Stimulated activated CD4-positive, alpha-beta T cell treated with anti-CD3 and anti-CD28 coated beads, Interleukin-4, amount 100 ng/mL, for 24 hours (primary cell): ENCODE measurements at places on chromosomes 3 and 15.

GRCh38 chr3:67362686-67363085 is 291.7 kb downstream of the SUCLG2 start:
- DNase-seq, result peak; percentile 25

DNA sequence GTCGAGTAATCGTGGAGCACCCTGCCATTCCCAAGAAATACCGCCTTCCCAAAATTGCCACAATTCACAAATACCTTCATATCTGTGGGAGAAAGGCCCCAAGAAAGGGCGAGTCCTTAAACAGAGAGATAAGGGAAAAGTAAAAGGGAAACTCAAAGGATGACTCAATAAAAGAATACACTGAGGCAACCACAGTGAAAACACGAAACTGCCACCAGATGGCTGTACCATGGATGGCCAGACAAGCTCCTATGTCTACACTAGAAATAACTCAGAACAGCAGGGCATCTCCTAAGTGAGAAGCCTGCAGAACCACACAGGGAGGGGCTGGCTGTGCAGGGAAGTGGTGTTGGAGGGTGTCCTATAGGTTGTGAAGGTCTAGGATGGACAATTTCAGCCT is 25.0 kb downstream of the SRGAP3 start:
- peak; percentile 10 for DNase-seq

DNA sequence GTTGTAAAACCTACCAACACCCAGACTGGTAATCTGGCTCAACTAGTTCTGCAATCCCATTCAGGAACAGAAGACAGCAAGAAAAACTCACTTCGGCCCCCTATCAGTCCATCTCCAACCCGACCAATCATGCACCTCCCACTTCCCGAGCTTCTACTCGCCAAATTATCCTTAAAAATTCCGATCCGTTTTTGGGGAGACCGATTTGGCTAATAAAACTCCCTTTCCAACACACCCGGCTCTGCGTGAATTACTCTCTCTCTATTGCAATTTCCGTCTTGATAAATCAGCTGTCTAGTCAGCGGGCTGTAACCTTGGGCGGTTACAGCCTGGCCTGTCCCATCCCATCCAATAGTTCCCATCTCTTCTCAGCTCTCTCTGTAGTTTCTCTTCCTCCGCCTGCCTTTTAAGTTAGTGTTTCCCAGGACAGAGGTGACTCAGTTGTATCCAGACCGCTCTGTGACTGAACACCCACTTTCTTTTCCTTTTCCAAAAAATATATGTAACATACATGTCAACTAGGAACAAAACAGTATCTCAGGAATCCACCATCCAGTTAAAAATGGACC is 780 bp upstream of the ACAD9 start:
- peak; percentile 22 for DNase-seq

GRCh38 chr3:145058483-145058882 is 1086.9 kb downstream of the DIPK2A start:
- DNase-seq, result no peak

DNA sequence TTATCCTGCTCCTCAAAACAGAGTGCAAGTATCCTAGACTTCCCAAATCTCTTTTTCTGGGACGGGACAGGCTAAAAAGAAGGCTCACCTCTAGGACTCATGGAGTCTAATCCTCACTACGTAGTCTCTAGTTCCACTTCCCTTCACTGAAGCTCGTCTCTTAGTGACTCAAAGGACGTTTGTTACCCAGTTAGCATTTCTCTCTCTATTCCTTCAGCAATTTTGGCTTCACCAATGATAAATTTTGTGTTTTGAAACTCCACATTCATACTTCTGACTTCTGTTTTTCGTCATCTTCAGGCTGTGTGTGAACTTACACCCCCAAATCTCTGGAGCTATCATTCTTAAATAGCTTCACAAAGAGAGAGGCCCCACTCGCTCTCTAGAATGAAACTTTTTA is 627.1 kb downstream of the NAALADL2 start:
- no peak for DNase-seq

DNA sequence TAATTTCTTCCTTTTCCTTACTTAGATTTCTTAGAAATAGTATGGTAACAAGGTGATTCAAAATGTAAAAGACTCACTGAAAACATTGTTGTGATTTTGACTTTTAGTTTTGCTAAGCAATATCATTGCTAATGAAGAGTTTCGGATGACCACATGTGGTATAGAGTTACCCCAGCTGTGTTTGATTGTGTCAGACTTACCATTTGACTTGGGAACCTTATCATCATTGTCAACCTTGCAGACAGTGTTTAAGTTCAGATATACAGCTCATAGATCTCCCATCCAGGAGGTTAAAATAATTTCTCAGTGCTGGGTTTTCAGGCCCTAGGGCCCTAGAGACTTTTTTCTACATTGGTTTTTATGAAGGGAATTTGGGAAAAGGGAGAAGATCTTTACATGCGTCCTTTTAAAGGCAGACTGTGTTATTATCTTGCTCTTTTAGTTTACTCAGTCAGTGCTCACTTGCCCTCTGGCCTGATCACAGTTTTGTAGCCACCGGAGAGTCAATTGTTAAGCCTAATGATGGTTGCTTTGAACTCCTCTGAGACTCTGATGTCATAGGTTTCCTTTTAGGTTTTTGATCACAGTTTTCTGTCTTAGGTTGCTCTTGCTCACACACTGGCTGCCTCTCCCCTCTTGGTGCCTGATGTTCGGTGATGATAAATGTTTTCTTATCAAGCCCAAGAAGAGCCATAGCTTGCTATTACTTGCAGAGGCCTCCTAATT is 133.5 kb upstream of the ZPLD1 start:
- DNase-seq, result no peak
